Aorta (tissue), 5 donors: ENCODE measurements at places on chromosomes 5 and 9. TPM values are rescaled to one million over a fixed set of nuclear protein-coding genes. Genes with fewer than 3 reads are reported as not detected.

FCN1 gene
- total RNA-seq: 14.4 TPM

C5orf58 gene
- not detected for total RNA-seq

PIK3R1 gene
- total RNA-seq: 63.4 TPM

GOLM1 gene
- 14.4 TPM for total RNA-seq

DNA sequence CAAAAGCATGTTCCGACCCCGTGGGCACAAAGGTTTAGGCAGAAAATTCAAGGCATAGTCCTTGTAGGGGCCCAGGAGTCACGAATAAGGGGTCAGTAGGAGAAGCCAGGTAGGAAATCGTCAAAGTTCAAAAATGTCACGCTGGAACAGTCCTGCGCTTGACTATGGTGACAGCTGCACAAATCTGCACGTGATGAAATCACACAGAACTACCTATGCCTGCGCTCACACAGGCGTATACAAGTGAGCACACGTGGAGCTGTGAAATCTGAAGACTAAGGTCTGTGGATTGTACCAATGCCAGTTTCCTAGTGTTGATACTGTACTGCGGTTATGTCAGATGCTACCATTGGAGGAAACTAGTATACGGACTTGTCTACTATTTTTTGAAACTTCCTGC, 303.1 kb upstream of the PANK3 start:
- no peaks in the 10 kb centered on the region for H3K27me3 ChIP-seq
- H3K4me3 ChIP-seq: no peak overlapping the region
- no peak for DNase-seq
- H3K27ac ChIP-seq: no peak overlapping the region

- H3K27me3 ChIP-seq: no peaks in the 10 kb centered on the region
- no peak overlapping the region for H3K4me3 ChIP-seq
- H3K4me1 ChIP-seq: peaks cover 3% of the 10 kb centered on the region
- H3K27ac ChIP-seq: no peak overlapping the region
- no peak for DNase-seq
Measured at GRCh38 chr9:81737871-81738507, 48.6 kb upstream of the TLE1 start.

- H3K4me3 ChIP-seq: no peak overlapping the region
- DNase-seq: no peak
- no peaks in the 10 kb centered on the region for H3K27me3 ChIP-seq
- no peaks in the 10 kb centered on the region for H3K36me3 ChIP-seq
Measured at GRCh38 chr5:167877924-167878323, 413.5 kb upstream of the WWC1 start.

DNA sequence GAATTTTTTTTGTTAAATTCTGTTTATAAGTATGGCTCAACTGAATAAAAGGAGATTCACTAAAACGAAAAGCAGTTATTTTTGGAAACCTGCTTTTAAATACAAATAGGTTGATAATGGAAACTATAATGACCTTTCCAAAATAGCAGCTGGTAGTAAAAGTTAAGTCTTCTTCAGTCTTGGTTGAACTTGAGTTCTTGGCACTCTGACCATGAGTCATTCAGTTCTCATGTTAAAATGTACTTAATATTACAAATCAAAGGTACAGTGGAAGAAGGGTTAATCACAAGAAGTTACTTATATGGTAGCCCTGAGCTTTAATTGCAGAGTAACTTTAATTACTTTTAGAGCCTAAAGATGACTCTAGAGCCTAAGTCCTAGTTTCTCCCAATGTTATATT, 62.1 kb downstream of the KLF9 start:
- no peak overlapping the region for H3K4me3 ChIP-seq
- H3K27ac ChIP-seq: no peak overlapping the region
- H3K27me3 ChIP-seq: no peaks in the 10 kb centered on the region

DNA sequence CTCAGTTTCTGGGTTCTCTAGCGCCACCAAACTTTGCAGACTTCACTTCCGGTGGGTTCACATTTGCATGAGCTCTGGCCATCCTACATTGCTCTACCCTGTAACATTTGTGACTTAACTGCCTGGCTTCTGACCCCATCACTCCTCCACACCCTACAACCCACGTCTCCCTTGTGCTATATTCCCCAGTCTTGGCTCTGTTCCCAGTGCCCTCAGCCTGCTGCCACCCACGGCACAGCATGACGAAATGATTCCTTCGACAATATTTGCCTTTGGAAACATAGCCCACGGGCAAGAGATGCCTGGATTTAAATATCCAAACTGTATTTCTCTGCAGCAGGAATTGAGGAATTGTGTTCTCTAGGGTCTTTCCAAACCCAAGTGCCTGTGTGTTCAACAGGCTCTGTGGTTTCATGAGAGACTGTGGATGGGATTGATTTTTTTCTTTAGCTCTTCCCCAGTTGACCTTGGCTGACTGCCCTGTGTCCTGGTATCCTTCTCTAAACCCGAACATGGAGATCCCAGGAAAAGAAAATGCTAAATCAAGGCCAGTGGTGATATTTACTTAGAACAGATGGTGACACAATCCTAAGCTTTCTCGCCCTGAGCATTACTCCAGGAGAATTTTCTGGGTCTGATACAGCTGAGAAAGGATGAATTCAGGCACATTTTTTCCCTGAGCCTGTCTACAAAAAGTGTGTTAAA, 44.4 kb upstream of the GRIA1 start:
- H3K36me3 ChIP-seq: no peaks in the 10 kb centered on the region
- no peaks in the 10 kb centered on the region for H3K27me3 ChIP-seq
- H3K4me3 ChIP-seq: no peak overlapping the region
- peak overlapping the region; percentile 48 for H3K27ac ChIP-seq
- DNase-seq: peak; percentile 62

GRCh38 chr5:114332925-114333324, 28.9 kb upstream of the KCNN2 start:
- DNase-seq: no peak
- no peaks in the 10 kb centered on the region for H3K27me3 ChIP-seq
- no peaks in the 10 kb centered on the region for H3K36me3 ChIP-seq
- H3K4me1 ChIP-seq: no peaks in the 10 kb centered on the region
- H3K27ac ChIP-seq: no peak overlapping the region

- H3K27me3 ChIP-seq: no peaks in the 10 kb centered on the region
- H3K27ac ChIP-seq: no peak overlapping the region
- DNase-seq: no peak
- H3K4me1 ChIP-seq: no peaks in the 10 kb centered on the region
- H3K36me3 ChIP-seq: no peaks in the 10 kb centered on the region
- H3K4me3 ChIP-seq: no peak overlapping the region
Measured at GRCh38 chr5:109956884-109957283, 267.2 kb downstream of the MAN2A1 start.

GRCh38 chr9:134484479-134484878, 157.1 kb upstream of the COL5A1 start:
- no peak overlapping the region for H3K27ac ChIP-seq
- peak; percentile 12 for DNase-seq
- no peaks in the 10 kb centered on the region for H3K27me3 ChIP-seq
- H3K36me3 ChIP-seq: no peaks in the 10 kb centered on the region
- H3K4me3 ChIP-seq: no peak overlapping the region

GRCh38 chr9:306907-307306, 92.2 kb downstream of the DOCK8 start:
- H3K4me1 ChIP-seq: no peaks in the 10 kb centered on the region
- no peak overlapping the region for H3K4me3 ChIP-seq
- H3K36me3 ChIP-seq: no peaks in the 10 kb centered on the region
- no peak overlapping the region for H3K27ac ChIP-seq
- no peak for DNase-seq
- no peaks in the 10 kb centered on the region for H3K27me3 ChIP-seq

DNA sequence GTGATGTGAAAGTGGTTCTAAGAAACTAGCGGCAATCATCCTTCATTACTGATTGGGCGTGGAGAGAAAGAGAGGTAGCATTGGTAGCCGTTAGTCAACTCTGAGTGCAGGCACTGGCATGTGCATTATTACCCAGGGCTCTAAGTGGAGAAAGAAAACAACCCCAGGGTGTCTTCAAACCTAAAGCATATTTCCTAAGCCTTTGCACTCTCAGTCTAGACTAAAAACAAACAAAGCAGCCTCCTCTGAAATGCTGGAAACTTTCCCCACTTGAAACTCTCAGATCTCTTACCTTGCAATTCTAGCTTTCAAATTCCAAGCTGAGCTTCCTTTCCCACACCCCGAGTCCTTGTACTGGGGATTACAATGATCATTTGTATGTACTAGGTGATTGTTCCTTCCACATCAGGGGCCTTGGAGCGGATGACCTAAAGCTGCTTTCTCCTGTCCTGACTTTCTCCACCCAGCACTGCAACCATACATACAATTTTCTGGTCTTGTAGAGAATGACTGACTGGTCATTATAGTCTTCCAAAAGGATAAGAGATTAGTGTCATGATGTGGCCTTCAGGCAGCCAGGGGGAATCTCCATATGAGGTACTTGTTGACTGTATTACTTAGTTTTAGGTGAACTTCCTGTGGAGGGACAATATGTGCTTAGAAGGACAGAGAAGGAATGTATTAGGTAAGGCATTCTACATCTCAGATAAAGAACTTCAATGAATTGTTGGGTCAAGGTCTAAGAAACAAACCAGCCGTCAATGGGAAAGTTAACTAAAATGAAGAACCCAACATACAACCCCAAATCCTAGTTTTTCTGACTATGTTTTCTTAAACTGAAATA, 98.3 kb upstream of the CDKN2B start:
- H3K27me3 ChIP-seq: no peaks in the 10 kb centered on the region
- no peak overlapping the region for H3K4me3 ChIP-seq
- H3K4me1 ChIP-seq: peaks cover 3% of the 10 kb centered on the region
- DNase-seq: no peak

DNA sequence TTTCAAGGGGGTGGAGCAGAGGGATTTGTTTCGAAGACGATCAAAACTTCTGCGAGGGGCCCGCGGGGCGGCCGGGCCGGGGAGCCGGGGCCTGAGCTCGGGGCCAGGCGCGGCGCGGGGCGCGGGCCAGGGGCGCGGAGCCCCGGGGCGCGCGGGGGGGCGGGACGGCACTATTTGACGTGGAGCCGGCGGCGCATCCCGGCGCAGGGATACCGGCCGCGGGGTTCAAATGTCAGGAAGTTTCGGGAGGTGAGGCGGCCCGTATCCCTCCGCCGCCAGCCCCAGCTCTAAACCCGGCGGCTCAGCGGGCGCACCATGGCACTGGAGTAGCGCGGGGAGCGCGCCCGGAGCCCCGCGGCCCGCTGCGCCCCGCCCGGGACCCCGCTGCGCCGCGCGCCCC, at the start of gene LMX1B:
LMX1B (plus strand) TSS at position 278 of the 400 bp plus-strand sequence. CDS start 522 bp downstream, outside the sequence.
- H3K27ac ChIP-seq: no peak within 1 kb of the TSS
- H3K27me3 ChIP-seq: no peaks in the 10 kb centered on the region
- H3K36me3 ChIP-seq: no peaks in the 10 kb centered on the region
- no peak for DNase-seq

- peaks cover 7% of the 10 kb centered on the region for H3K4me1 ChIP-seq
- H3K27ac ChIP-seq: no peak overlapping the region
- H3K27me3 ChIP-seq: no peaks in the 10 kb centered on the region
- H3K4me3 ChIP-seq: no peak overlapping the region
- peaks cover 1% of the 10 kb centered on the region for H3K36me3 ChIP-seq
Measured at GRCh38 chr9:4284925-4285324, 14.9 kb downstream of the GLIS3 start.

GRCh38 chr9:5582835-5583195, 46.1 kb upstream of the RIC1 start:
- no peaks in the 10 kb centered on the region for H3K36me3 ChIP-seq
- H3K4me1 ChIP-seq: no peaks in the 10 kb centered on the region
- no peak overlapping the region for H3K4me3 ChIP-seq
- no peak overlapping the region for H3K27ac ChIP-seq

DNA sequence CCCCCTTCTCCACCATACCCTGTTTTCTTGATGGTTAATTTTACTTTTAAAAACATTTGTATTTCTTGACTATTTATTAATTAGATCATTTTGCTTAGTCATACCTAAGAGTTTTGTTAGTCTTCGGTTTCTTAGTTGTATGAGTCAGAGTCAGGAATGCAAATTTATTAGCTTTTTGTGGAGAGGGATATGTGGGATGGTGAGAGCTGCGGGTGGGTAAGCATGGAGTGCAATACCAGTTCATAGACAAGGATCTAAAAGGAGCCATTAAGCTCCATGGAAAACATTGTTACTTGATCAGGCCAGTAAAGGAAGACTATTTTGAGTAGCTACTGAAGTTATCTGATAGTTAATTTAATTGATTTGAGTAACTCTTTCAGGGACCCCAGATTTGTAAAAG, 77.5 kb downstream of the ZSWIM6 start:
- no peak overlapping the region for H3K4me3 ChIP-seq
- no peaks in the 10 kb centered on the region for H3K27me3 ChIP-seq
- no peaks in the 10 kb centered on the region for H3K36me3 ChIP-seq
- H3K27ac ChIP-seq: no peak overlapping the region

GRCh38 chr5:113081881-113082546, 105.4 kb downstream of the DCP2 start:
- DNase-seq: no peak
- peaks cover 2% of the 10 kb centered on the region for H3K36me3 ChIP-seq
- peaks cover 2% of the 10 kb centered on the region for H3K27me3 ChIP-seq
- no peak overlapping the region for H3K27ac ChIP-seq
- H3K4me1 ChIP-seq: peaks cover 3% of the 10 kb centered on the region
